ENCODE measurements at places on chromosomes 2 and 18. TPM values are rescaled to one million over a fixed set of nuclear protein-coding genes. Genes with fewer than 3 reads are reported as not detected.

DNA sequence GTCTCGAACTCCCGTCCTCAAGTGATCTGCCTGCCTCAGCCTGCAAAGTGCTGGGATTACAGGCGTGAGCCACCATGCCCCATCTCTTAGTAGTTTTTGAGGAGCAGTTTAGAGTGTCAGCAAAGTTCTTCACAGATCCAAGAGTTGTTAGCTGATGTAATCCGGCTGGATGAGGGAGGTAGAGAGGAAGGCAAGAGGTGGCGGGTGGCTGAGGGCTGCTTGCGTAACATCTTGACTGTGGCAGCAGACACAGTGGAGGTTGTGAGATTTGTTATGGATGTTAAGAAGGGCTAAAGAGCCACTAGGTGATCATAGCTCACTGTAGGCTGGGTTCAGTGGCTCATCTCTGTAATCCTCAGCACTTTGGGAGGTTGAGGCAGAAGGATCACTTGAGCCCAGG is 19.5 kb upstream of the FAM136A start:
- no peaks in the 10 kb centered on the region for H3K36me3 ChIP-seq
- no peaks in the 10 kb centered on the region for H3K27me3 ChIP-seq
- no peak for DNase-seq
- no peaks in the 10 kb centered on the region for H3K4me1 ChIP-seq
- no peak overlapping the region for H3K4me3 ChIP-seq
- H3K27ac ChIP-seq, result no peak overlapping the region

DNA sequence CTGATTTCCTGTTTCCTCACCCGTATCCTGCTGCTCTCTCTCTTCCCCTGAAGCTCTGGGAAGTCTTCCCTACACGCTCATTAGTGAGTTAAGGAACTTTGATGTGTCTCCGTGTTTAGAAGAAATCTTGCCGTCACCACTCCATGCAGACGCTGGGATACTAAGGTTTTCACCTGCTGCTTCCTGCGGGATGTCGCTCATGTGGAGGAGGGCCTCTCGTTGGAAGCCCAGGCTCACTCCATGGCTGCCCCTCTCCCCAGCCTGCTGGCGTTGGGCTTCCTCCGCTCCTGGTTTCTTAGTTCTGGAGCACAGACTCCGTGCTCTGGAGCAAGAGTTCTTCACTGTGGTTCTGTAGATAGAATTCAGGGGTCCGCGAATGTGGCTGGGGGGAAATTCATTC is 326.3 kb downstream of the GBX2 start:
- no peak for DNase-seq
- H3K27ac ChIP-seq, result no peak overlapping the region
- no peaks in the 10 kb centered on the region for H3K4me1 ChIP-seq
- H3K36me3 ChIP-seq, result no peaks in the 10 kb centered on the region
- no peak overlapping the region for H3K4me3 ChIP-seq

- no peak overlapping the region for H3K4me3 ChIP-seq
- no peak for DNase-seq
- H3K4me1 ChIP-seq, result no peaks in the 10 kb centered on the region
- no peaks in the 10 kb centered on the region for H3K27me3 ChIP-seq
These were observed 34.5 kb upstream of the CSRNP3 start for GRCh38 chr2:165434865-165435496.

DNA sequence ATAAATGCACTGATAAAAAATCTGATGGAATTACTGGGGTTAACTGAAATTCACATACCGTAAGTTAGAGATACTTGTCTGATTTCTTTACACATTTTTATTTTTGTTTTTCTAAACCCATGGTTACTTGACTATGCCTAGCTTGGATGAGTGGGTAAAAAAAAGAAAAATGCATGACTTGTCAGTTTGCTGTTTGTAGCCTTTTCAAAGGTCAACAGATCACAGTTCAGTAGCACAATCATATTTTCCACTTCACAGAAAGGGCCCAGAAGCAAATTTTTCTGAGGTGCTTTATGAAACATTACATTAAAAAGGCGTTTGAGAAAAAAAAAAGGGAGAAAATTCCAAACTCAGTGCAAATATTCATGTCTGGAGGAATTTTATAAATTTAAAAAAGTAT is 16.4 kb downstream of the SLC16A14 start:
- no peaks in the 10 kb centered on the region for H3K36me3 ChIP-seq
- no peak overlapping the region for H3K27ac ChIP-seq
- DNase-seq, result no peak
- no peaks in the 10 kb centered on the region for H3K27me3 ChIP-seq
- no peak overlapping the region for H3K4me3 ChIP-seq

DNA sequence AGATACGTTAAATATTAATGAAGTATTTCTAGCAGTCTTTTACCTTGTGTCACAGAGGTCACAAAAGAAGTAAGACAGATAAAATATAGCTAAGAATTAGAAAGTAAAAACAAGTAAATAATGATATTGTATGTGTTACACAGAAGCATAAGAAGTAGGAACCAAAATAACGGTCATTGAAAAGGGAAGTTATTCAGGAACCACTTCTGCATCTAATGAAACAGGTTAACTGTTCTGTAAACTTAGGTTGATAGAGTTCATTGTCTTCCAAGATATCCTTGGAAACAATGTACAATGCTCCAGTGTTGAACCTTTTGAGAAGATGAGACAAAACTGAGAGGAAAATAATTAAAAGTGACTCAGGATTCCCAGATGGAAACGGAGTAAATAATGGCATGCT is 57.1 kb upstream of the CD302 start:
- H3K36me3 ChIP-seq, result no peaks in the 10 kb centered on the region
- no peak for DNase-seq
- no peaks in the 10 kb centered on the region for H3K4me1 ChIP-seq
- no peak overlapping the region for H3K4me3 ChIP-seq
- no peaks in the 10 kb centered on the region for H3K27me3 ChIP-seq

DNA sequence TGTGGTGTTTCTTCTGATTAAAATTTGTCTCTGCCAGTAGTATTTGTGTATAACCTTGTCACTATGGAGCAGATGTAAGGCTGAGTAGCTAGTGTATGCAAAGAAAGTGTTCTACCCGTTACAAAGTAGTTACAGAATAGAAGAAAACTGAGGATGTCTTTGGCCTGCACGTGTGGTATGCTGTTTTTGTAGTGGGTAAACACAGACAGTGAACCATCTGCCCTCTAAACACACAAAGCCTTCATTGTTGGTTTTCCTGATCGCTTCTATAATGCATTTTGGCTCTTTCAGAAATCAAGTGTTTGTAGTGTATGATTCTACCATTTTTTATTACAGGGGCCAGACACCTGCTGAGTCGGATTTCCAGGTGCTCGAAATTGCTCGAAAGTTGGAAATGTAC is 61.5 kb downstream of the FARP2 start:
- no peak for DNase-seq
- H3K27me3 ChIP-seq, result no peaks in the 10 kb centered on the region
- H3K27ac ChIP-seq, result no peak overlapping the region

- DNase-seq, result no peak
- H3K27me3 ChIP-seq, result no peaks in the 10 kb centered on the region
- H3K4me1 ChIP-seq, result no peaks in the 10 kb centered on the region
These were observed 108.9 kb upstream of the ACAA2 start for GRCh38 chr18:49922228-49922627.

Gene AOX1
- total RNA-seq, result 7.9 TPM

DNA sequence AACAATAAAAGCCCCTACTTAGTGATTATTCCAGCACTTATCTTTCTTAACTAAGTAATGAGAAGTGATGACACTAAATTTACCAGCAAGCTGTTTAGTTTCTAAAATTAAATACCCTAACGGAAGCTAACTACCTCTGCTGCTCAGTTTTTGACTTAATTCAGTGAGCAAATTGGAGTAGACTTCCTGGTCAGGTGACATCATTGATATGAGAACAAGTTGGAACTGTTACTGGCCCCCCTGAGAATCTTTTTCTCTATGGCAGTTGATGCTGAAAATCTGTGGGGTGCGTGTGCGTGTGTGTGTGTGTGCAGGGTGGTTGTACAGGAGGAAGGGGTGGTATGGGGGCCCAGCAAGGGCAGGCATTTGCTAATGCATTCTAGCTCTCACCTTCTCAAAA is 35.5 kb upstream of the BMP10 start:
- no peaks in the 10 kb centered on the region for H3K27me3 ChIP-seq
- DNase-seq, result no peak
- no peak overlapping the region for H3K27ac ChIP-seq
- H3K36me3 ChIP-seq, result no peaks in the 10 kb centered on the region
- peaks cover 11% of the 10 kb centered on the region for H3K4me1 ChIP-seq

- no peaks in the 10 kb centered on the region for H3K27me3 ChIP-seq
- H3K36me3 ChIP-seq, result no peaks in the 10 kb centered on the region
- no peak overlapping the region for H3K4me3 ChIP-seq
- H3K27ac ChIP-seq, result no peak overlapping the region
- H3K4me1 ChIP-seq, result no peaks in the 10 kb centered on the region
These were observed 255.3 kb downstream of the THSD7B start for GRCh38 chr2:137020452-137021196.

Gene IL36B
- not detected for total RNA-seq

DNA sequence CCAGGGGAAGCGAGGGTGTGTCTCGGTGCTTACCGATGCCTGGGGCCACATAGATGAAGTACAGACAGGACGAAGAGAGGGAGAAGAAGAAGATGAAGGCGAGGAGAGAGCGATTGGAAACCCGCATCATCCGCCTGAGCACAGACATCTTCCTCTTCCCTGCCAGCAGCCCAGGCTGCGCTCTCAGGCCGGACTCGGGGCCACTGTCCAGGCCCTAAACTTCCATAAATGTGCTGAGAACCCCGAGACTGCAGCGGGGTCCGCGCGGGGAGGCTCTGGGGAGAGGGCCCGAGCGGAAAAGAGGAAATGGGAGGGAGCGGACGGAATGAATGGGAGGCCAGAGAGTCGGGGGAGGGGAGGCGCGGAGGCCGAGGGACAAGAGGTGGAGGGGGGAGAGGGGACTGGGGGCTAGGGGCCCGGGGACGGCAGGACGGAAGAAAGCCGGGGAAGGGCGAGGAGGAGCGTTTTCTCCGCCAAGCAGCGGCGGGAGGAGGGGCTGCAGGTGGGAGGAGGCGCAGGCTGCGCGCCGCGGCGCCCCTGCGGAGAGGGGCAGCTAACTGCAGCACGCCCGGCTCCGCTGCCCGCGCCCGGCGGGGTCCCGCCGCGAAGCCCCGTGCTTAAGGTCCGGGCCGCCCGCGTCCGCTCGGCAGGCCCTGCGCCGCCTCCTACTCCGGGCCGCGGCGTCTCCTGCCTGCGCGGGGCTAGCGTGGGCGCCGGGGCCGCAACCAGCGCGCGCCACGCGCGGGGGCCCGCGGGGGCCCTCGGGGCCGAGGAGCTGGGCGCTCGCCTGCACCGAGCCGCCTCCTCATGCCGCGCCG is at the start of gene B4GALT6:
Gene B4GALT6 (minus strand): TSS at position 303 of the 818 bp plus-strand sequence. CDS start 155 bp downstream, at position 148.
- peak within 1 kb of the TSS; percentile 90 for H3K27ac ChIP-seq
- peaks cover 11% of the 10 kb centered on the region for H3K4me1 ChIP-seq
- DNase-seq, result peak; percentile 66
- no peaks in the 10 kb centered on the region for H3K27me3 ChIP-seq
- peak within 1 kb of the TSS; percentile 80 for H3K4me3 ChIP-seq
- H3K36me3 ChIP-seq, result no peaks in the 10 kb centered on the region

DNA sequence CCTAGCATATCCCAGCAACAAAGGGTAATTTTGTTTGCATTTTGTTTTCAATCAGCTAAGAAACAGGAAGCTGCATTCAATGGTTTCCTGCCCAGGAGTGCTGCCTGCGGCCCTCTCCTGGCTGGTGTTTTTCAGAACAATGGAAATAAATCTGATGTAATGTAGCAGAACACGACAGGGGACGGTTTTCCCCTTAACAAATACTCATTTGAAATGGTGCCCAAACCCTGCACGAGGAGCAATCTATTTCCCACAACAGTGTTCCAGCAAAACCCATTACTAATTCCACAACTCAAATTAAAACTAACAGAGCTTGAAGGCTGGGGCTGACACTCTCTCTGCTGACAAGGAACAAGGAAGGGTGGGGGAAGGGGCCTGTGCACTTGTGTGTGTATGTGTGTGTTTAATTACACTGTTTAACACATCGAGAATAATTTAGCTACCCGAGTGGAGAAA is 8.7 kb downstream of the CAPN13 start:
- H3K4me1 ChIP-seq, result no peaks in the 10 kb centered on the region
- DNase-seq, result no peak
- no peak overlapping the region for H3K27ac ChIP-seq
- H3K4me3 ChIP-seq, result no peak overlapping the region
- no peaks in the 10 kb centered on the region for H3K36me3 ChIP-seq

- no peak overlapping the region for H3K27ac ChIP-seq
- no peaks in the 10 kb centered on the region for H3K4me1 ChIP-seq
- no peak overlapping the region for H3K4me3 ChIP-seq
- no peaks in the 10 kb centered on the region for H3K36me3 ChIP-seq
These were observed 79.0 kb downstream of the DNER start for GRCh38 chr2:229635371-229635680.

DNA sequence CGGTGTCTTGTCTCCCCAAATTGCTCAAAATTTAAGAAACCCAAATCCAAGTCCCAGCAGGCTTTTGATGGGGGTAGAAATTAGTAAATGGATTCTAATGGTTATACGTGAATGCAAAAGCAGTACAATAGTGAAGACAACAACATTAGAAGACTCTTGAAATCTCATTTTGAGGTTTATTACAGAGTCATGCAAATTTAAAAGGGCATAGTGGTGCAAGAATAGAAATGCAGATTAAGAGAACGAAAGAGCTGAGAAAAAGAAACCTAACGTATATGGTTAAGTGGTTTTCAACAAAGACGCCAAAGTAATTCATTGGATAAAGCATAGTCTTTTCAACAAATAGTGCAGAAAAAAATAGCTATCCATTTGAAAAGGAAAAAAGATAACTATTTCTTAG is 33.2 kb upstream of the CXXC1 start:
- DNase-seq, result no peak
- H3K4me1 ChIP-seq, result no peaks in the 10 kb centered on the region
- no peak overlapping the region for H3K27ac ChIP-seq
- H3K36me3 ChIP-seq, result no peaks in the 10 kb centered on the region

GRCh38 chr2:64750817-64751285 is 97.1 kb upstream of the SERTAD2 start:
- H3K4me1 ChIP-seq, result no peaks in the 10 kb centered on the region
- H3K36me3 ChIP-seq, result no peaks in the 10 kb centered on the region
- peak overlapping the region; percentile 96 for H3K27ac ChIP-seq
- peak; percentile 98 for DNase-seq

DNA sequence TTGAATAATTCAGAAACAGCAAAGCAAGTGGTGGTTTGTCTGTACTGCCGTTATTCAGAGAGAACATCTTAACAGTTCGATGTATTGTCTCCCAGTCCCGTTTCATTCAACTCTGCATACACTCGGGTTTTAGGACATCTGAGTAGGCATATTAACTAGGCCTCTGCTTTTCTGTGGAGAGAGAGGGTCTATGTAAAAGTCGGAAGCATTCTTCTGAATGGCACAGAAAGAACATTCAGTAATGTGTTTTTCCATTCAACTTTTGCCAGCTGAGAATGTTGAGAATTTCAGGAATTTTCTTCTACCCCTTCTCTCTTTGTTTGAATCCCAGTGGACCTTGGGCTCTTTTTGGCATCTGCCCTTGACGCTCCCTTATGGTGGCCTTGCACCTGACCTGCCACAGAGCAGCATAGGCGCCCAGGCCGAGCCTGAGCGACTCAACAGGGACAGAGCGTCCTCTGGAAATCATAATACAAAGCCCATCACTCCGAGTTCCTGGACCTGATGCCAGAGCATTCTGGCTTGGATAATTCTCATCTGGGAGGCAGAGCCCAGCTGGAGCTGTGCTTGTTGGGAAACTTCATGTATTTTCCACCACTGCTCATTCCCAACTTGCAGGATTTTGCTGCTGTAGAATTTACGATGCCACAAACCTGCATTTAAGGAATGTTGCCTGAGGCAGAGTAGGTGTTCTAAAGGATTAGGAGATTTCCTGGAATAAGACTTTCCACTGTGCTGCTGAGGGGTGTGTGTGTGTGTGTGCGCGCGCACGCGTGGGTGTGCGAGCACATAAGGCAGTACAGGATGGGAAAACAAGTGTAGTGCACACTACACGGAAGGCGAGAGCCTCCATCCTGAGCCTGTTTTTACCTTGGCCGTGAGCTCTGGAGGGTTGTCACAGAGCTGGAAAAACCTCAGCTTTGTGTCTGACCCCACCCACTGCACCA is 77.2 kb upstream of the TXNDC2 start:
- no peaks in the 10 kb centered on the region for H3K27me3 ChIP-seq
- no peaks in the 10 kb centered on the region for H3K36me3 ChIP-seq
- H3K4me1 ChIP-seq, result peaks cover 23% of the 10 kb centered on the region
- H3K27ac ChIP-seq, result no peak overlapping the region

Gene UGT1A10
- total RNA-seq, result 70.7 TPM
